Nucleus accumbens (tissue), 56 donors: ENCODE measurements at places on chromosomes 4 and X.

GRCh38 chr4:9931146-9931545 lies 90.2 kb downstream of the SLC2A9 start:
- no peak for DNase-seq

- no peak for DNase-seq
Observed at GRCh38 chr4:89614155-89614554, 222.8 kb downstream of the SNCA start.

DNA sequence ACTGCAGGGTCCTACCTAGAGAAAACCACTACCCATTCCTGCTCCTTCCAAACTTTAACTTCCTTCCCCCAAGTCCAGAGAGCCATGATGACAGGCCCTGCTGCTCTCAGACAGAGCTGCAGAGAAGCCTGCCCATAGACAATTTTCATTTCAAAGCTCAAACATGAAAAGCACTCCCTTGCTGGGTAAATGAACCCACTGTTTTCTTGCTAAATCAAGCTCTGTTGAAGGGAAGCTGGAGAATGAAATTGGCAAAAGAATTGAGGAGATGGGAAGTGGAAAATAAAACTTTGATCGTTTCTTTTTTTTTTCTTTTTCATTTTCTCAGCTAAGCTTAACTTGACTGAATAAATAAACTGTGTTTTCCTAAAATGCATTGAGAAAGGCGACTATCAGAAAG lies 331.1 kb upstream of the CPEB2 start:
- no peak for DNase-seq

GRCh38 chrX:108292053-108292452 lies 146.2 kb downstream of the COL4A6 start:
- no peak for DNase-seq

GRCh38 chr4:94540476-94540875 lies 88.7 kb downstream of the PDLIM5 start:
- no peak for DNase-seq

GRCh38 chr4:70704215-70704930 lies 16.0 kb downstream of the UTP3 start:
- peak; percentile 43 for DNase-seq

GRCh38 chrX:124030520-124030919 lies 69.0 kb downstream of the STAG2 start:
- DNase-seq = no peak

GRCh38 chr4:128350449-128351045 lies 62.9 kb upstream of the PGRMC2 start:
- no peak for DNase-seq

- no peak for DNase-seq
Observed at GRCh38 chr4:13766761-13767540, 139.4 kb upstream of the BOD1L1 start.

GRCh38 chrX:110531873-110532580 lies 173.4 kb downstream of the RTL9 start:
- no peak for DNase-seq

DNA sequence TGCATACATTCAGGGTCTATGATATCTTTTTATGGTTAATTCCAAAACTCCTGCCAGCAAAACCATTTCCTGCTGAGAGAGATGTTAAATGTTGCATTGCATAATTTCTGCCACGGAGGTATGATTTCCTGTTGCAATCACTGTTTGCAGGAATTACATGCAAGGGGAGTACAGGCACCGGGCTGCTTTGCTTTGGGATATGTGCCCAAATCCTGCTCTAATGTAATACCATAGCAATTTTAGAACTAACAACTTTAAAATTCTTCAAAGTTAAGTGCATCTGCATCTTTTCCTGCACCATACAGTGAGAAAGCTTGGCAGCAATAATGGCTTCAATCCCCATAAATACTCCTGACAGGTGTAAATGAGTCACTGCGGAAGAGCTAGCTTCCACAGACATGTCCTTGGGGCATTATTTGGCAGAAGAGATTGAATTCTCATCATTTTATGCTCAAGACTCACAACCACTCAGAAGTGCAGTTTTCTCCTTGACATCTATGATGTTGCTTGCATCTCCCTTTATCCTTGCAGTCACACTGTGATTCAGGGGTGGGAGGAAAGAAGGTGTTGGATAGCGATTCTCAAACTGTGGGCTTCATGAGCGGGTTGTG lies 29.6 kb downstream of the TRIM2 start:
- DNase-seq = no peak

DNA sequence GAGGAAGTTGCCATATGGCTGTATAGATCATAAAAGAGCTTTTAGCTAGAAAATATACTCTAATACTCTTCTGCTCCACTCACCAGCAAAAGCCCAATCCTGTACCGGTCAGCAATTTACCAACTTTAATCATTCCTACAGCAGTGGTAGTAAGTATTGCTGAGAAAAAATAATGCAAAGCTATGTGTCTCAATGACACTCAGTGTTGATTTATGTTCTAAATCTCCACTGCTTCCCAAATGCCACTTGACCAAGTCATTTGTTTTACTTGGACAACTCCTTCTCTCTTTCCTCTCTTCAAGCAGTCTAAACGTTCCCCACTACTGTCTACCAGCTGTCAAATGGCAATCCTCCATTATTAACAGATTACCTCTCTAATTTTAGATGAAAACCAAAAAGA lies 201.8 kb upstream of the GK2 start:
- no peak for DNase-seq

DNA sequence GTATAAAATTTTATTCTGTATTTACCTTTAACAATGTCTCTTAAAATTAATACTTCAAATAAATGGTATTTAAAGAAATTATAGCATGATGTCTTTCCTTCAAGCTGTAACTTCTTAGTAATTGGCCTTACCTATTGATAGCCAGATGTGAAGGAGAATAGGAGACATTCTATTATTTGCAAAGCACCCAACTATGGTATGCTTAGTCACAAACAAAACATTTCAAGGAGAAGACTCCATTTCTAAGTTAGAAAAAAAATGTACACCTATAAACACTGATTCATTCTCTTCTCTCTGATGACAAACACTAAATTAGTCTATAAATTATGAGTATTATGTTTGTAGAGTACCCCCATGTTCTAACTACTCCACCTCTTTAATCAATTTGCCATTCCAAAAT lies 66.4 kb downstream of the NKX6-1 start:
- DNase-seq = no peak

DNA sequence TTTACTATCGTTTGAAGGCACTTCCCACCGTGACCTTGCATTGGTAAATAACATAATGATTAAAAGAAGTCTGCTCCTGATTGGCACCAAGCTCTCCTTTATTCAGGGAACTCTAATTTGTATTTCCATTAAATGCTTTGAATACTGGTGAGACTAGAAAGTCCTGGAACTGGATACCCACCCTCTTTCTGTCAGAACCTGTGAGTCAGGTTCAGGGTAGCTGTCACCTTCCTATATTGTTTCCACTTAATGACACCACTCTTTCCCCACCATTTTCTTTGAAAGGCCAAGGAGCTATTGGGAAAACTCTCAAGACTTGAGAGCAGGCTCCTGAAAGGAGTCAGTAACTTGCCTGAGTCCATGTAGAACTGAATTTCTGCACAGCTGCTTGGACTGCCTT lies 55.9 kb upstream of the RASSF6 start:
- no peak for DNase-seq

DNA sequence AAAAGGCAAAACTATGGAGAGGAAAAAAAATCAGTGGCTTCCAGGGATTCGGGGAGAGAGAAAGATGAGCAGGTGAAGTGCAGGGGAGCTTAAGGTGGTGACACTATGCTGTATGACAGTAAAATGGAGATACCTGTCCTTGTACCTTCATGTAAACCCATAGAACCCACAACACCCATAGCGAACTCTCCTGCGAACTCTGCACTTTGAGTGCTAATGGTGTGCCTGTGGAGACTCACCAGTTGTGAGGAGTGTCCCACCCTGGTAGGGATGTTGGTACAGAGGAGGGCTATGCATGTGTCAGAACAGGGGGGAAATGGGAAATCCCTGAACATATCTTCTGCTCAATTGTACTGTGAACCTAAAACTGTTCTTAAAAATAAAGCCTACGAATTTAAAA lies 42.8 kb downstream of the HMX1 start:
- no peak for DNase-seq

GRCh38 chr4:123517971-123518370 lies 121.4 kb downstream of the SPRY1 start:
- no peak for DNase-seq

- DNase-seq = no peak
Observed at GRCh38 chrX:538311-538710, 92.3 kb upstream of the SHOX start.

DNA sequence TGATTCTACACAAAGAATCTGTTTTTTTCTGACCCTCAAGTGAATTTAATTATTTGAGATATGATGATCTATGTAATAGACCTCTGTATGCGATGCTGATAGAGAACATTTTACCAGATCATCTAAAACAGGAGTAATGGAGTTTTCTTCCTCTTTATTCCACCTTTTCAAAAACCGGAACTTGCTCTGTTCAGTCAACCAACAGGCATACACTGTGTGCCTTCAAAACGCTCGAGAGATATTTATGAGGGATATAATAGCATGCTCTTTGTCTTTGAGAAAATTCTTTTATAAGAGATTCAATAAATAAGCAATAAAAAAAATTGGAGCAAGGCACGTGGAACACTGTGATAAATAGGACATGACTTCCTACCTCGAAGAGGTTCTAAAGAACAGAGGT lies 2.0 kb downstream of the NYX start:
- no peak for DNase-seq

GRCh38 chr4:54296548-54297203 lies 67.6 kb downstream of the PDGFRA start:
- DNase-seq = no peak

GRCh38 chr4:186859420-186859819 lies 135.8 kb upstream of the FAT1 start:
- no peak for DNase-seq

DNA sequence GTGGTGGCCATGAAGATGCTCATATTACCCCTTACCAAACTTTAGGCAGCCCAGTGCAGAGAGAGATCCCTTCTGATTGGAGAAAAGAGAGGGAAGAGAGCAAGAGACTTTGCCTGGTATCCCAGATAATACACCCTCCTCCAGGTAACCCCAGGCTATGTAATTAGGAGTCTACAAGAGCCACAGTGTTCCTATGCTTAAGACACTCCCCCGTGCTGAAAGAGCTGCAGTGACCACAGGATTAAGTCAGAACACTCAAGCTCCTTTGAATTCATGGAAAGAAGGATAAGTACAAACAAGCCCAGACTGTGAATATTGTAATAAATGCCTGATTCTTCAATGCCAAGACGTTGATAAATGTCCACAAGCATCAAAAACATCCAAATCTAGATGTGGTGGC lies 41.4 kb downstream of the PABPC4L start:
- DNase-seq = no peak

DNA sequence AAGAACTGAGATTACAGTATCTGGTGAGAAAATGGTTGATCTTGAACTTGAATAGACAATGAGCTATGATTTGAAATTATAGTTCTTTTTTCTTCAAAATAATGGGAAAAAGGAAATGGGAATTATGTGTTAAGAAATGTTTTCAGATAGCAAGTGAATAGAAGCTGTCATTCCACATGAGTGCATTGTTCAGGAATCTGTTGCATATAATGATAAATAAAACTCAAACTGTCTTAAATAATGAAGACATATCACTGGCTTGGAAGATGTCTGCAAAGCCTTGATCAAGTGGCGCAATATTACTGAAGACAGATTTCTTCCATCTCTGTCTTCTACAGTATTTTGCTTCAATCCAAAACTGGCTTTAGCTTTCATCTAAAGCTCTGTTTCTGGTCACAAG lies 479.3 kb upstream of the ZFP42 start:
- DNase-seq = no peak

GRCh38 chr4:155569960-155570515 lies 96.6 kb upstream of the GUCY1A1 start:
- no peak for DNase-seq

DNA sequence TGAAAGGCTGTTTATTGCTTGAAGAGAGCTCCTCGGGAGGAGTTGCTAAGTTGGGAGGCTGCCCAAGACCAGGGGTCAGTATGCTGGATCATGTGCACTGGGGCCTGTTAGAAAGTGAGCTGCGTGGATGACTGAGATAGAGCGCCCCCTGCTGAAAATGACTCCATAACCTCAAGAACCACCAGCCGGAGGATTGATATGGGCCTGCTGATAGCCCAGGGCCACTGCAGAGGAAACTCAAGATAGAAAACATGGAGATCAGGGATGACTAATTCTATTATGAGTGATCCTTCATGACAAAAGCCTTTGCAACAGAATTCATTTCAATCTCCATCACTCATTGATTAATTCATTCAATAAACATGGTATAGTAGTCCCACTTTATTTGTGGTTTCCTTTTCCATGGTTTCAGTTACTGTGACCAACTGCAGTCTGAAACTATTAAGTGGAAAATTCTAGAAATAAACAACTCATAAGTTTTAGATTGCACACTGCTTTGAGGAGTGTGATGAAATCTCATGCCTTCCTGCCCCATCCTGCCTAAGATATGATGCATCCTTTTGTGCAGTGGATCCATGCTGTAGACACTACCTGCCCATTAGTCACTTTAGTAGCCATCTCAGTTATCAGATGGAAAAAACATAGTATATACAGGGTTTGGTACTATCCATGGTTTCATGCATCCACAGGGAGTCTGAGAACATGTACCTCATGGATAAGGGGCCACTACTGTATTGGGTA lies 126.7 kb upstream of the MBNL3 start:
- DNase-seq = no peak

GRCh38 chr4:173214661-173215060 lies 46.0 kb downstream of the GALNT7 start:
- no peak for DNase-seq

- no peak for DNase-seq
Observed at GRCh38 chrX:96551322-96551872, 133.2 kb upstream of the DIAPH2 start.

- no peak for DNase-seq
Observed at GRCh38 chr4:151641167-151641566, 119.6 kb downstream of the GATB start.

GRCh38 chr4:57403591-57403990 lies 293.4 kb upstream of the IGFBP7 start:
- no peak for DNase-seq

DNA sequence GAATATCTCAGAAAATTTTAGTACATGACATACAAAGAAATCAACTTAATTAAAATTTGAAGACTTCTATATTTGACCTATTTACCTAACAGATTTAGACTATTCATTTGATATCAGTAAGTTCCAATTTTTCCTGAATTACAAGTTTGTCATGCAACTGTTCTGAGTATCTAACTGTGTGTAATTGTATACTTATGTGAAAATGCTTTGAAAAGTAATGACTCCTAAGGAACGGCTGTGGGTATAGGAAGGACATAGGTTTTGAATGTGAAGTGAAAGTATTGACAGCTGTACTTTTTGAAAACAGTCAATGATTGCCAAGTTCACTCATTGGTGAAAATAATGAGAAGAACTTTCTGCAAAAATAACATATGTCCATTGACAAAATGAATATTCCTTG lies 2.9 kb downstream of the GRIA2 start:
- DNase-seq = no peak

DNA sequence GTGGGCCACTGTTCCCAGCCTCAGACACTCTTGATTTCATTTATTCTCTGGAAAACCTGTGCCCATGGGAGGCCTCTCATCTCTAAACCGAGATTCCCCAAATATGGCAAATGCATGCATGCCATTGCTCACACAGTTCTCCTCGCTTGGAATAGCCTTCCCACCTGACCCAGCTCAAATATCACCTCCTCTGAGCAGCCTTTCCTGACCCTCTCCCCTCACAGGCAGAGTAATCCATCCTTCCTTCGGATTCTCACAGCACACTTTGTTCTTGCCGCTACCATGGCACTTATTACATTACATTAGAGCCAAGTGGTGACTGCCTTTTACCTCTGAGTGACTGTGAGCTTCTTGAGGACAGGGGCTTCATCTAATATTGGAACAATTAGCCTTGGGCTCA lies 209.5 kb downstream of the HS6ST2 start:
- no peak for DNase-seq

- DNase-seq = no peak
Observed at GRCh38 chr4:70761276-70761816, 39.6 kb downstream of the RUFY3 start.
